Thymus (tissue), 14 donors: ENCODE measurements at places on chromosomes 16 and 17. TPM values are rescaled to one million over a fixed set of nuclear protein-coding genes. Genes with fewer than 3 reads are reported as not detected.
A peak's percentile ranks its signal among the peaks of the same experiment; 100 is the strongest.

PDIA2 gene
- 0.14 TPM for total RNA-seq

- no peak overlapping the region for H3K27ac ChIP-seq
- no peak for DNase-seq
- no peaks in the 10 kb centered on the region for H3K4me1 ChIP-seq
- no peak overlapping the region for H3K4me3 ChIP-seq
- H3K27me3 ChIP-seq: no peaks in the 10 kb centered on the region
Observed at GRCh38 chr17:70050931-70051330, 24.1 kb upstream of the KCNJ16 start.

LGALS3BP gene
- total RNA-seq: 66.1 TPM

DNA sequence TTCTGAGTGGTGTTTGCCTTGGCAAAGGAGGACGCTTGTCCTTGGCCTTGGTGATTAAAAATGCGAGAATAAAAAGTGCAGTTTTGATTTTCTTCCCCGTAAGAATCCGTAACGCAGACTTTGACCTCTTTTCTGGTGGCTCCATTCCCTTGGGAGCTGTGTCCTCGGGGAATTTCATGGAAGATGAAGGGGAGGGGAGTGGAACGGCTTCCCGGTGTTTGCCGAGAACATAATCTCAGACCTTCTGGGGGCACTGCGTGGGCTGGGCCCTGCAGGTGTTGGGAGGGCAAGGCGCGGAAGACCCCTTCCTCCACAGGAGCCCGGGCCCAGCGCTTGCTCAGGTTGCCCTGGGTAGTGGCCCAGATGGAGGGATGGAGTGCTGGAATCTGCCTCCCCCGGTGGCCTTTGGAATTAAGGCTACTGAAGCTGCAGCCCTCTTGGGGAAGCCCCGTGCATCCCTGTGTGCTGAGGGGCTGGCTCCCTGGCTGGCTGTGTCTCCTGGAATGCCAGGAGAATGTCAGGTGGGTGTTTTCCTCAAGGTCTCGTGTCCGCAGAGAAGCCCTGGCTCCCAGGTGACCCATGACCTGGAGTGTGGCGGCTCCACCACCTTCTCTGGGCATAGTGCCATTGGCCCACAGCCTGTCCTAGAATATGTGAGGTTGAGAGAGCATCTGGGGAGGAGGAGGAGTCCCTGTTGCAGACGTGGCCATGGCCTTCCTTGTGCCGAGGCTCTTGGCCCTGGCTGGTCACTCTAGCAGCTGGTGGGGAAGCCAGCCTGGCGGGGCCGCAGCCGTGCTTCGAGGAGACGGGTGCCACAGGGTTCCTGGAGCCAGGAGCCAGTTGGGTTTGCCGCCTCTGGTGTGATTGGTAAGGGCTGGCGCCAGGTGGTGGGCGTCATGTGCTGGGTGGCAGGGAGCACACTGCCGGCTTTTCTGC is 3.1 kb downstream of the BAIAP2 start:
- H3K36me3 ChIP-seq: no peaks in the 10 kb centered on the region
- peaks cover 10% of the 10 kb centered on the region for H3K4me1 ChIP-seq
- H3K27ac ChIP-seq: no peak overlapping the region
- no peak for DNase-seq

DNA sequence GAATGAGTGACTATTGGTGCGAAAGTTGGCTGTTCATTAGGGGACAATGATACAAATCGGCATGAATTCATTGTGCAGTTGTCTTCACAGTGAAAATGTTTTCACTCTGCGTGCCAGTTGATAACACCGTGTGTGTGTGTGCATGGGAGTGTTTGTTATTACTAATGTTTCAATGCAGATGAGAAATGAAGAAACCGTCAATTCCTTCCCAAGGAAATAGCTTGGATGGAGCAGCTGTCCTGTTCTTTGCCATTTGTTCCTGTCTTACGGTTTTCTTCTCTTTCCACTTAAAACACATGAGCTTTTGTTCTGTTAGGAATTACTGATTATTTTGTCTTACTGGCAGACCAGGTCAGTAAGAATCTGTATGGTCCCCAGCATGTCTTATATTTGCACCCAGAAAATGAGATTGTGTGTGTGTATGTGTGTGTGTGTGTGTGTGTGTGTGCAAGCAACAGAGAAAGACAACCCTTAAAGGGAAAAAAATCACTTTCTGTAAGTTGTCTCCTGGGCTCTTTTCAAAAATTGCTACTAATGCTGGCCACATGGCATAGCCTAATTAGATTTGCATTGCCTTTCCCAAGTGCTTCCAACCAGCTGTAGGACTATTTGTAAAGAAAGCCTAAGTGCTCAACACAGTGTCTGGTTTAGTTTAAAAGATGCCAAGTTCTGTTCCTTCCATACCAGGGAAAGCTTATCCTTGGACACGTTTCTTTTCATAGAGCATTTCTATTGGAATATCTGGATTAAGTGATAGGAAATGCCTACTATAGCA is 23.8 kb downstream of the SHISA9 start:
- H3K4me3 ChIP-seq: no peak overlapping the region
- H3K27ac ChIP-seq: no peak overlapping the region
- H3K4me1 ChIP-seq: no peaks in the 10 kb centered on the region
- DNase-seq: no peak

CDRT15 gene
- total RNA-seq: not detected

IL21R gene
- 10.7 TPM for total RNA-seq

KCNAB3 gene
- 1.2 TPM for total RNA-seq

DNA sequence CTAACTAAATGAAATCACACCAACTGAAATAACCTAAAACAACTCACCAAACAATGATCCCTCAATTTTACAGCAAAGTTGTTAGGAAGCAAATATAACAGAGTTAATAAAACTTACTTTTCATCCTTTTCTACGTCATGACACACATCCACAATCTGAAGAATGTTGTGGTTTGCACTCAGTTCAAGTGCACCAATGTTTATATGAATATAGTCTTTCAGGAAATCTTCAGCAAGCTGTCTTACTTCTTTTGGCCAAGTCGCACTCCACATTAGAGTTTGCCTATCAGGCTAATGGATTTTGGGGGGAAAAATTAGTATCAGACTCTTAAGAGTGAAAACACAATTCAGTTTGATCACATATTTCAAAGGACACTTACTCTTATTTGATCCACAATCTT is 3.3 kb downstream of the DDX5 start:
- no peaks in the 10 kb centered on the region for H3K27me3 ChIP-seq
- DNase-seq: no peak
- H3K4me3 ChIP-seq: no peak overlapping the region
- H3K36me3 ChIP-seq: peaks cover 73% of the 10 kb centered on the region
- H3K27ac ChIP-seq: no peak overlapping the region
- peaks cover 19% of the 10 kb centered on the region for H3K4me1 ChIP-seq

GRCh38 chr17:75069783-75070182 is 18.0 kb upstream of the SLC16A5 start:
- H3K27ac ChIP-seq: no peak overlapping the region
- peaks cover 6% of the 10 kb centered on the region for H3K36me3 ChIP-seq
- H3K4me3 ChIP-seq: no peak overlapping the region
- no peaks in the 10 kb centered on the region for H3K27me3 ChIP-seq
- H3K4me1 ChIP-seq: peaks cover 19% of the 10 kb centered on the region

GRCh38 chr17:3835410-3836229 is 10.4 kb downstream of the NCBP3 start:
- H3K36me3 ChIP-seq: peaks cover 66% of the 10 kb centered on the region

- H3K4me3 ChIP-seq: peak overlapping the region; percentile 89
- no peaks in the 10 kb centered on the region for H3K27me3 ChIP-seq
- peaks cover 34% of the 10 kb centered on the region for H3K36me3 ChIP-seq
Observed at GRCh38 chr16:740459-740763, 386 bp downstream of the CIAO3 start.

- H3K27ac ChIP-seq: no peak overlapping the region
- DNase-seq: no peak
- H3K4me3 ChIP-seq: no peak overlapping the region
- no peaks in the 10 kb centered on the region for H3K4me1 ChIP-seq
Observed at GRCh38 chr17:71113347-71113746, 944.0 kb downstream of the KCNJ2 start.
